ENCODE measurements at places on chromosomes 12 and 14. TPM values are rescaled to one million over a fixed set of nuclear protein-coding genes. Genes with fewer than 3 reads are reported as not detected.

The PLXNC1 gene
- 16.7 TPM for polyA plus RNA-seq

The TESPA1 gene
- 0.92 TPM for polyA plus RNA-seq

The MYO1H gene
- 0.33 TPM for polyA plus RNA-seq

The GDF3 gene
- polyA plus RNA-seq, result not detected

The ABCC9 gene
- polyA plus RNA-seq, result 83.9 TPM
